ENCODE measurements at places on chromosomes 4 and X.

GRCh38 chrX:53188763-53189162 is 36.2 kb downstream of the KDM5C start:
- DNase-seq = no peak

GRCh38 chrX:6679988-6680387 is 145.1 kb upstream of the VCX3A start:
- DNase-seq = no peak

- no peak for DNase-seq
Measured at GRCh38 chrX:150664290-150664689, 28.9 kb upstream of the MTMR1 start.

- DNase-seq = no peak
Measured at GRCh38 chr4:15109600-15109999, 107.3 kb downstream of the CPEB2 start.

- no peak for DNase-seq
Measured at GRCh38 chr4:89293299-89293698, 14.3 kb downstream of the GPRIN3 start.

DNA sequence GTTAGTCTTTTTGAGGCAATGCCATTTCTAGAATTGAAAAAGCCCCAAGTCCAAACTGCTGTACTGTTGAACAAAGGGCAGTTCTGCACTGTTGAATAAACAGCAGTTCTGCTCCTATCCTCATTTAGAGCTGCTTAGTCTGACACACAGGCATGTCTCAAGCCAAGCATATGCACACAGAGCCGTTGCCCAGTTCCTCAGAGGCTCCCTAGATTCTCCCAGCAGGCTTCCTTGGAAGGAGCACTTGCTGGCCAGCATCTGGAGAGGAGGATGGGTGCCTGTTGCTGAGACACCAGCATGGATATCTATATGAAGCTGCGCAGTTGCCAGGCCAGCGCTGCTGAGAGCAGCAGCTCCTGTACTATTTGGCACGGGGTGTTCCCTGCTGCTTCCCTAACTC is 138.3 kb upstream of the USP38 start:
- DNase-seq = no peak

DNA sequence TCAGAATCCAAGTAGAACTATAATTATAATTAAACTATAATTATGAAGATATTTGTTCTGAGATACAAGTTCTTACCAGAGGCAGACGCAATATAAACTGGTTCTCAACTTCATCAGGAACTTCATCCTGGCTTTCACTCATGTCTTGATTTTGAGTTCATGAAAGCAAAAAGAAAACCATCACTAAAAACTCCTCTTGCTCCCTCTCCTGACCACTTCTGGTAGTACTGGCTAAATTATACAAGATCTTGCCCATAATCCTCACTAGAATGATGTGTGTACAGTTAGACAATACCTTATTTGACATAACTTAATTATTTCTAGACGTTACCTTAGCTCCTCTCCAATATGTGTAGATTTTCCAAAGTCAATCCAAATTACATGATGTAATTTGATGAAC is 3.7 kb downstream of the TAF7L start:
- peak; percentile 0 for DNase-seq

DNA sequence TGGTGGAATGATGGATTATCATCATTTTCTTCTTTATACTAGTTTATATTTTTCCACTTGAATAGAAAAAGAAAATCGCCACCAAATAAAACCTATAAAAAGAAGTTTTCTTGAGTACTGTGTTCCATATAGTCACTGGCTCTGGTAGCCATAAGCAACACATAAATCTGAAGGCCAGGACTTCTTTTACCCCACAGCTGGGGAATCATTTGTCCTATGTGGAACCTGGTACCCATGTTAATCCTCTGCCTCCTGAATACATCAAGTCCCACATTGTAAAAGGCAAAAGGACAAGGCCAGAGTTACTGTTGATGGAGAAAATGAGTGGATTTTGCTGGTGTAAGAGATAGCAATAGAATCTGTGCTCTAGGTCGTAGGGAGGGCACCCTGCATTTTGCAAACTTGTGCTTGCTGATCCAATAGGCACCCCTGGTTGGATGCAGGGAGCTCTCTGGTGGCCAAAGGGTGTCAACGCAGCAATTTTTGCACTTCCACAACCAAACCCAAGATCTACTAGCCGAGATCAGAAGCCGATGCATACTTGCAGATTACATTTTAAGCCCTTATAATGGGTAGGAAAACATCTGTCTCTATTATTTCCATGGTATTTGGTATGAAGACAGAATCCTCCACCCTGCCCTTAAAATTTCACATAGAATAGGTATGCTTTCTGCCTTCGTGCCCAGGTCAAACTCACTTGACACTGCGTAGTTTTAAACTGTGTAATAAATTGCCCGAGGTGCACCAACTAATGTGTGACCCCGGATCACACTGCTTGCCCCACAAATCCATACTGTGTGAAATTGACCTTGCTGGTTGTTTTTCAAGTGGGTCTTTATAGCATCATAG is 146.2 kb upstream of the SCML1 start:
- no peak for DNase-seq

DNA sequence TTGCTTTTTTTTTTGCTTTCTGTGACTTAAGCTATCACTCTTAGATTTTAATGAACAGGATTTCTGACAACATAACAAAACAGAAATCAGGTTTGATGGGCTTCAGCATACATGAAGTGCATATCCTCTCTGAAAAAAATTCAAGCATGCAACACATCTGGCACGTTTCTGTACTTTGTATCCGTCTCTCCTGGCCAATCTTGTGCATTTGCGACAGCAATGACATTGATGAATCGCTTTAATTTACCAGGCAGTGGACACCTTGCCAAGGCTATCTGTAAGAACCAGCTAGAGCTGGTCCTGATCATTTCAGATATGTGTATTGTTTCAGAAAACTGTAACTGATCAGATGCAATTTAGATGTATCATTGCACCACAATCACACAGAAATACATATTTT is 93.3 kb downstream of the CCSER1 start:
- DNase-seq = no peak

DNA sequence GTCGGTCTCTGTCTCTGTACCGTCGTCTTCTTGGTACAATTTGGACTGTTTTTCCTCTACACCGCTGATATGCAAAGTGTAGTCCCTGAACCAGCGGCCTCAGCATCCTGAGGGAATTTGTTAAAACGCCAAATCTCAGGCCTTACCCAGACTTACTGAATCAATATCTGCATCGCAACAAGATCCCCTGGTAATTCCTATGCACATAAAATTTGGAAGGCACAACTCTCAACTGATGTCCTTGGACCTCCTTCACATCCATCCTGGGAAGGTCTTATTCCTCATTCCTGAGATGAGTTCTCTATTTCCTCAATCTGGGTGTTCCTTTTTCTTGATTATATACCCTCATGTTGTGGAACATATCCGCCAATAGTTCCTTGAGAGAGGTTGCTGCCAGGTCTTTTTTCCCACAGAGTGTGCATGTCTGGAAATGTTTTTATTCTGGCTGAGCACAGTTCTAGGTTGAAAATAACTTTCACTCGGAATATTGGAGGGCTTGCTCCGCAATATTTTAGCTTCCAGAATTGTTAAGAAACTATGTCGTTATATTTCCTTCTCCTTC is 738 bp upstream of the HPF1 start:
- DNase-seq = no peak

DNA sequence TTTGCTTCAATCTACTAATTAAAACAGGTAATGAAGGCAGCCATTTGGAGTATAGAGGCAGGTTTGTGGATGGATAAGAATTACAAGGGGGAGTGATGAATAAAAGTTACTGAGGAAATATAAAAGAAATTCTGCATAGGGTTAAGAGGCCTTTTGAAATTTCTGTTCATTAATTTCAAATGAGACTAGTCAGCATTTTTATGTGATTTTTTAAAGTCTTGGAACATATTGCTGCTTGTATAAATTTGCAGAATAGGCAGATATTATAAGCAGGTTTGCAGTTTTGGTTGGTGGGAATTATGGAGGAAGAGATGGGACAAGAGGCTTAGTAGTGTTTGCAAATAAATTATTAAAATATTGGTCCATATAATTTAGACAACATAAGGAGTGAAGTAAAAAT is 750.4 kb upstream of the AGA start:
- DNase-seq = no peak

DNA sequence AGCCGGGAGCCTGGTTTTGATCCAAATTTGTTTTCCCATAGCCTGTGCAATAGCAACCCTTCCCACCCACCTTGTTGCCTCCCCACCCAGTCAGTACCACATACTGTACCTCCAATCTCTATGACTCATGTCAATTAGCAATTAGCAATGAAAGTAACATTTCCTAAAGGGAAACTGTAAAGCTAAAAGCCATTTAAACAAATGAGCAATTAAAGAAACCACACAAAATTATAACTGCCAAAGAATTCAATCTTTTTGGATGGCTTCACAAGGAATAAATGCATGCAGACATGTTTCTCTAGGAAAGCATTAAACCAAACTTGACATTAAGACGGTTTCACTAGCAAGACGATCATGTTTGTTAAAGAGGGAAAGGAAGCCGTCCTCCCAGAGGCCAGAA is 169.0 kb upstream of the MAP3K15 start:
- no peak for DNase-seq

DNA sequence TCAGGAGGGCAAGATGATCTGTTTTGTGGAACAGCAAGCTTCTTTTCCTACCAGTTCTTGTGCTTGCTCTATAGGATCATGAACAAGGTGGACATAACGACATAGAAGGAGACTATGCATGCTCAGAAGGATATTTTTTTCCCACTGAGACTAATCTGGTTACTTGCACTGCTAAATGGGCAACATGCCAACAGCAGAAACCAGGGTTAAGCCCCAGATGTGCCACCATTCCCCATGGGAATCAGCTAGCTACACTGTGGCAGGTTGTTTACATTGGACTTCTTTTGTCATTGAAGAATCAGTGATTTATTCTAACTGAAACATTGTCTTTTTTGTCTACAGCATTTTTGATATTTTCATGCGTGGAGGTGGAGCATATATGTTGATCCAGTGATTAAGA is 165.6 kb downstream of the C4orf33 start:
- DNase-seq = no peak

DNA sequence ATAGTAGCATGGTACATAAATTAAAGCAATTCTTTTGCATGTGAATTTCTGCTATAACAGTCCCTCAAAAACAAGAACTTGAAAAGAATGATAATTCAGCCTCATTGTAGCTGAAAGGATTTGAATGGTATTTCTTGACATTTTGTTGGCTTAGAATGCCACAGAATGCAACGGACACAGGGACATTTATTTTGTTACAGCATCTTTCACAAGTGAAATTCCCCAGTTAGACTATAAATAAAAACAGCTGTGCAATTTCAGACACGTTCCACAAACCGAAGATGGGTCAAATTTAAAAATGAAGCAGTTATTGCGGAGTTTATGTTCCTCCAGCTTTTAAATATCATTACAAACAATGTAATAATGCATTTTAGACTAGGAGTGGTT is 82.8 kb upstream of the AMELX start:
- DNase-seq = no peak

- DNase-seq = peak; percentile 64
Measured at GRCh38 chr4:38132107-38132673, 172.0 kb downstream of the PTTG2 start.

- no peak for DNase-seq
Measured at GRCh38 chr4:108139089-108139488, 29.6 kb downstream of the LEF1 start.

DNA sequence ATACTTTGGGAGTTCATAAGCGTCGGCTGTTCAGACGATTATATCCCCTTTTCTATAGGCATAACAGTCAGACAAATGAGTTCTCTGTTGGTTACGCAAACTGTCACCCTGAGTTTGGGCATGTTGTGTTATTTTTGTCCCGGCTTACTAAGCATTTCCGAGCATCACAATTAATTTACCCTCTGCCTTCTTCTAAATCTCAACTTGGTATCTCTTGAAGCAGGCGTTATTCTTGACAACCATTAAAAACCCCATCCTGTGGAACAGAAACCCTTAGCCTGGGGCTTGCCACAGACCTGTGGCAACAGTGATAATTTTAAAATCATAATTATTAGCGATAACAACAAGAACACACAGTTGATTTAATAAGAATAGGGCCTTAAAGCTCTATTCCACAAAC is 558.7 kb downstream of the INPP4B start:
- DNase-seq = no peak

DNA sequence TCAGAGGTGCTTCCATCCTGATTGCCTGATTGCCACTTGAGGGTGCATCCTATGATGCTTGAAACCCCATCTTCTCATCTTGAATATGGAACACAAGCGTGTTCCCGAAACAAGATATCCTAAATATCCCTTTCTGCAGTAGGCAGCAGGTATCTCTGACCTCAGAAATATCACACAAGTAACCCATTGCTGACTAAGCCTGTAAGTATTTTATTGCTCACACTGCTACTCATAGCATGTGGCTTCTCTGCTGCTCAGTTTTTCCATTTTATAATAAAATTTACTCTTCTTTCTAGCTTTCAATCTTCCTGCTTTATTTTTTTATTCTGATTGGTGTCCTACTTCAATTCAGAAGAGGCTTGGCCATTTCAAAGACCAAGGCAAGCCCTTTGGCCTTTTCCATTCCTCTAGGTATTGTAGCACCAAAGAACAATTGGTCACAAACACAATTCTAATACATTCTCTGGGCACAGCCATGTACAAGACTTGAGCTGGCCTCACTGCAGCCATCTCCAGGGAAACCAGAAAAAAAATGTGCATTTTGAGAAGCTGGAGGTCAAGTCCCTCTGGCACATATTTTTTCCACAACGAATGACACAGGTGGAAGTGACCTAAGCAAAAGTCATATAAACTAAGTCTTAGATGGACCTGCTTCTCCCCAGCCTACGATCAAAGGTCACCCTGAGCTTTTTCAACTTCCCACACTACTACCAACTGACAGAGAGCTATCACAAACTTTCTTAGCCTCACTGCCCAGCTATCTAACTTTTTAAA is 107.0 kb downstream of the OR13H1 start:
- DNase-seq = no peak

GRCh38 chr4:165838575-165838974 is 34.5 kb upstream of the TLL1 start:
- DNase-seq = no peak

DNA sequence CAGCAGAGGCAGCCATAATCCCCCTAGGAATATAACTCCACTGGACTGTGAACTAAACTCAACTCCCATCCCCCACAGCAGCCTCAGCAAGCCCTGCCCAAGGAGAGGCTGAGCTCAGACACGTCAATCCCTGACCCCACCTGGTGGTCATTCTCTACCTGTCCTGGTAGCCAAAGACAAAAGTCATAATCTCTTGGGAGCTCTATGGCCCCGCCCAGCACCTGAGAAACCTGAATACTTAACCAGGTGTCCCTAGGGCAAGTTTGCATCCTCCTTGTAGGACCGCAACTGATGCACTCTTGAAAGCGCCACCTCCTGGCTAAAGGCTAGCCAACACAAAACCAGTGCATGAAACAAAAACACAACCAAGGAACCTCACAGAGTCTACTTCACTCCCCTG is 18.4 kb downstream of the CT47B1 start:
- no peak for DNase-seq

DNA sequence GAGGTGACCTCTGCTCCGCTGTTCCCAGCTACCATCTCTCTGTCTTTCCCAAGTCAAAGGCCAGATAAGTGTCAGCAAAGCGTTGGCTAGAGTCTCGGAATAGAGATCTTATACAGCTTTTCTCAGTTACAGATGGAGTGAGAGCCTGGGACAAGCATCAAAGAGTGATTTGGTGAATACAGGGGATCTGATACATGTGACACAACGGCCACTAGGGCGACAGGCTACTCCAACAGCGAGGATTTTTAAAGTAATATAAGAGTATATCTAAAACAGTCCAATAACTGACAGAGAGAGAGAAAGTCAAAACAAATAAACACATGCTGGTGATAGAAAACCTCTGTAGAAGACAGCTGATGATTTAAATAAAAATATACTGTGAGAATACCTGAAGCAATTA is 433.1 kb upstream of the SMIM31 start:
- no peak for DNase-seq

GRCh38 chrX:30938295-30938694 is 49.2 kb upstream of the TAB3 start:
- DNase-seq = no peak
